COR-L47 (cell line): ENCODE measurements at places on chromosomes 12 and 14.

GRCh38 chr12:13148485-13148847, 45.0 kb upstream of the GSG1 start:
- no peak for DNase-seq

GRCh38 chr14:31567655-31568054, 6.5 kb downstream of the NUBPL start:
- DNase-seq, result no peak

DNA sequence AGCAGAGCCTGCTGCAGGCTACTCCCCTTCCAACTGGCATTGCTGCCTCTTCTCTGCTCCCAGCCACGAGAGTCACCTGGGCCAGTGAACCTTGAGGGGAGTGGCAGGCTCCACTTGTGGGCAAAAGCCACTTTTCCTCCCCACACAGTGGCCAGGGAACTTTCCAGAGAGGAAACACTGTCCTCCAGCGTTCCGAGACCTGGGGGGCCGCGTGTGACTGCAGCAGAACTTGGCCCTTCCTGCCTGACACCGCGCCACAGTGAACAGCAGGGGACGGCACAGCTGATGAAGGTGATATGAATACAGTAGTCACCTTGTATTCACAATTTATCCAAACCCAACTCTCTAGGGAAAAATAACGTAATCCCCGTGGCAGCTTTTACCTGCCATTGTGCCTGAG, 114.9 kb downstream of the PIWIL1 start:
- no peak for DNase-seq

DNA sequence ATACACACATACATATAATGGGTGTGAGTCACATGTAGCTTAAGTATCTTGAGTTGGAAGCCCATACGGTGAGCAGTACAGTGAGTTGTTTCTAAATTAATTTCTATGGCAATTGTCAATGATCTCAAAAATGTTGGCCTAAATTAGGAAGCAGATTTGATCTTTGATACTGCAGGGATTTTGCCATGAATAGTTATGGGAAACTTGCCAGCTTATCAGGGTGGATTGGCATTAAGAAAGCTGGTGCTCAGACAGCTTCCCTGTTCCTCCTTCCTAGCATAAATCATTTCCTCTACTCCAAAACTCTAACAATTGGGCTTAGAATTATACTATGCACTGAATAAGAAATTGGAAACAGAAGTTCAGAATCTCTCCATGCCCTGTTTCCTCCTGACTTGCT, 150.9 kb upstream of the FRMD6 start:
- no peak for DNase-seq

DNA sequence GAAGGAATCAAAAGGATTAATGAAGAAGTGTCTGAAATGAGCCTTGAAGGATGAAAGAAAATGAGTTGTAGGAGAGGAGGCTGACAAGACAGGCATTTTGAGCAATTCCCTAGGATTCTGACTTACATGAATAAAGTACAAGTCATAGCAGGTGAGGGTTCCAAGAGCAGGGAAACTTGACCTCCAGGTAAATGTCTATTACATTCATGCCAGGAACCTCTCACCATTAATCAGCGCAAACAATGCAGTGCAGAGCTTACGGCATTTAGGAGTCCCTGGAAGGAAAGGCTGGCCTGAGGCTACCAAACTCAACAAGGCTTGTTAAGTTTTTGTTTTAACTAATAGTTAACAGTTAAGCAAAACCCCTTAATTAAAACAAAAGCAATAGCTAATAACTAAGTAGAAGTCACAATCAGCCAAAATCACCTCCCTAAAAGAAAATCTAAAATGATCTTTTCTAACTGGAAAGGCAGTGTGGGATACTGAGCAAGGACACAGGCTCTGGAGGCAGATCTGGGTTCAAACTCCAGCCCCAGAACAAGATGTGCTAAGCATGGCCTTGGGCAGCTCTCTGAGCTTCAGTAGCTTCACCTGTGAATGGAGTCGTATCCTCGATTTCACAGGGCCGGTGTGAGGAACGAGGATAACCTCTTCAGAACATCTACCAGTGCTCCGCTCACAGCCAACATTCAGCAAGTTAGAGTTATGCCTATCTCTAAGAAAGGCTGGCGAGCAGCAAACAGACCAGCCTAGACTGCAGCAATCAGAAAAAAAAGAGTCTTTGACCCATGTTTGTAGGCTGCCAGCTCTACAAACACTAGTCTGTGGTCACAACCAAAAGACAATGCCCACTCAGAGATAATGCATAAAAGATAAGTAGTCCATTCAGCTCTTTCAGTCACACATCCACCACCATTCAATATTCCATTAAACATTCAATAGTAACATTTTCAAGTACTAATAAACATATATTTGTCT, 16.9 kb downstream of the PPTC7 start:
- DNase-seq, result no peak

- no peak for DNase-seq
These were observed 3.1 kb upstream of the ACTR6 start for GRCh38 chr12:100197486-100197885.
